Stimulated activated CD8-positive, alpha-beta memory T cell treated with anti-CD3 and anti-CD28 coated beads, Interleukin-15, amount 100 ng/mL, for 4 hours (primary cell): ENCODE measurements at places on chromosomes 3 and 15.

GRCh38 chr15:32007355-32007960 is 22.9 kb upstream of the CHRNA7 start:
- DNase-seq: no peak

- DNase-seq: no peak
Observed at GRCh38 chr3:10992943-10993728, 588 bp downstream of the SLC6A1 start.

GRCh38 chr3:174202116-174202515 is 657.0 kb upstream of the NAALADL2 start:
- DNase-seq: no peak

- DNase-seq: no peak
Observed at GRCh38 chr15:85649372-85649771, 145.4 kb downstream of the KLHL25 start.

DNA sequence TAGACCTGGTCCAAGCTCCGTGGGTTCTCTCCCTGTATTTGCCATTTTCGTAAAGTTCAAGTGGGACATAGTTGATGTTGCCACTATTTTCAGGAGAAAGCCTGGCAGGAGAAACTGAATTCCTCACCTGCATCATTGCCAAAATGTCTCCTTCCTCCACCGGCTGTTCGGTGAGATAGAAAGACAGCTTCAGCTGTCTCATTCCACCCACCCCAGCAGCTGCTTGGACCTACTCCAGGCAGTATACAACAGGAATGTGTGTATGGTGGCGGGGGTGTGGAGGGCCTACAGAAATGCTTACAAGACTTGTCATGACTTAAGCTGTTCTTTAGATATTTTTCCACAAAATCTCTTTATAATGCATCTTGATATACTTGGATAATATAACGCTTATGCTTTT is 132.7 kb upstream of the RAP2B start:
- DNase-seq: no peak

DNA sequence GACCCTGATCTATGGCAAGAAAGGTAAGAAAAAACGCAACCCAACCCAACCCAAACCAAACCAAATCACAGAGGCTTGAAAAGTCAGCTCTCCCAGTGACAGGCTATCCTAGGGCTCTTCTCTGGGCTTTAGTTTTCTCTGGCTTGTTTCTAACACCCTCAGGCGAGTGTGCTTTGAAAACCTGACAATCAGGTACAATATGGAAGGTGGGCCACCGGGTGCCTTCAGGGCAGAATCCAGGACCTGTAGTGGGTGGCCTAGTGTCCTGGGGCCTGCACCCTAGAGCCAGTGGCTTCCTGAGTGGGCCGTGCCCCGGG is 46.8 kb downstream of the BHLHE40 start:
- DNase-seq: no peak

GRCh38 chr15:83327041-83327440 is 42.6 kb upstream of the BNC1 start:
- no peak for DNase-seq

DNA sequence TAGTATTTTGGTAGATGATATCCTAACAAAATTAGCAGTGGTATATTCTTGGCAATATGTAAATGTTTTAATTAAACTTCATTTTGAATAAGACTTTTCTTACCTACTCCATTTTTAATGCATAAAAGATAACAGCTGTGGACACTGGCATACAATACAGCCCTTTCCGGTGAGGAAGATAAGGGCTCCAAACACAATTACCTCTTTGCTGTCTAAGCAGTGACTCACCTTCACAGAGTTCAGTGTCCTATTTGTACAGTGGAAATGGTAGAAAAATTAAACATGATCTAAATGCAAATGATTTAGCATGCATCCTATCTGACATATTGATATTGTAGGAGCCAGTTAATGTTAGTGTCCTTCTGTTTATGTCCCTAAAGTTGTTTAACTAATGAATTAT is 969.4 kb downstream of the PLOD2 start:
- no peak for DNase-seq

DNA sequence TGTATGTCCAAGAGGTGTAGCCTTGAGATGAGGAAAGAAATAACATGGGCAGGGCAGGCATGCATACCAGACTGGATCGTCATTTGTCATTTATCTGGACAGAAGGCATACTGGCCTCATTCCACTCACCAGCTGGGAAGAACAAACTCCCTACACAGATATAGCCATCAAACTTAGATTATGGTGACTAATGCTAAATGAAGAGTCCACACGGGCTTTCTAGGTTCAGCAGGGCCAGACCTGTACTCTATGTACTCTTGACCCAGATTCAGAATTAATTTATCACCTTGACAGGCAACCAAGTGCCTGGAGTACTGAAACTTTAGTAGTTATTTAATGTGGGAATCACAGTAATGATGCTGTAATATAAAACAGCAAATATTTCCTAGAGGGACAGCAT is 164.3 kb upstream of the IL12A start:
- DNase-seq: no peak

DNA sequence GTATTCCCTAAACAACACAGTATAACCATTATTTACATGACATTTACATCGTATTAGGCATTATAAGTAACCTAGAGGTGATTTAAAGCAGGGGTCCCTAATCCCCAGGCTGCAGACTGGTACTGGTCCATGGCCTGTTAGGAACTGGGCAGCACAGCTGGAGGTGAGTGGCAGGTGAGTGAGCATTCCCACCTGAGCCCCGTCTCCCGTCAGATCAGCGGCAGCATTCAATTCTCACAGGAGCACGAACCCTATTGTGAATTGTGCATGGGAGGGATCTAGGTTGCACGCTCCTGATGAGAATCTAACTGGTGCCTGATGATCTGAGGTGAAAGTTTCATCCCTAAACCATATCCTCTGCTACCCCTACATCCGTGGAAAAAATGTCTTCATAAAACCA is 138.2 kb downstream of the ATP10A start:
- no peak for DNase-seq

DNA sequence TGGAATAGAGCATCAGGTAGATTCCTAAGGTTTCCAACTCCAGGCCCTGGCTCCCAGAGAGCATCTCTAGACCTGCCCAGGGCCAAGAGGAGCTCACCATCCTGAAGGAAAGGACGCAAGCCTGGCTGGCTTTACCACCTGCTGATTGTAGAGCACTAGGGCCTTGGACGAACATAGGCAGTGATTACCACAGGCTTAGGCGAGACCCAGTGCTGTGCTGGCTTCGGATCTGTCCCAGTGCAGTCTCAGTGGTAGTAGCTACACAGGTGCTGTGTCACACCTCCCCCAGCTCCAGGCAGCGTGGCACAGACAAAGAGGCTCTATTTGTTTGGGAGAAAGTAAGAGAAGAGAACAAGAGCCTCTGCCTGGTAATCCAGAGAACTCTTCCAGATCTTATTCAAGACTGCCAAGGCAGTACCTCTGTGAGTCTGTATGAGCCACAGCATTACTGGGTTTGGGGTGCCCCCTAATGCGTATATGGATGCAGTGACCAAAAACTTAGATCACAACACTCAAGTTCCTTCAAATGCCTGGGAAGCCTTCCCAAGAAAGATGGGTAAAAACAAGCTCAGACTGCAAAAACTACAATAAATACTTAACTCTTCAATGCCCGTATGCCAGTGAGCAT is 25.4 kb downstream of the ISG20 start:
- DNase-seq: no peak

DNA sequence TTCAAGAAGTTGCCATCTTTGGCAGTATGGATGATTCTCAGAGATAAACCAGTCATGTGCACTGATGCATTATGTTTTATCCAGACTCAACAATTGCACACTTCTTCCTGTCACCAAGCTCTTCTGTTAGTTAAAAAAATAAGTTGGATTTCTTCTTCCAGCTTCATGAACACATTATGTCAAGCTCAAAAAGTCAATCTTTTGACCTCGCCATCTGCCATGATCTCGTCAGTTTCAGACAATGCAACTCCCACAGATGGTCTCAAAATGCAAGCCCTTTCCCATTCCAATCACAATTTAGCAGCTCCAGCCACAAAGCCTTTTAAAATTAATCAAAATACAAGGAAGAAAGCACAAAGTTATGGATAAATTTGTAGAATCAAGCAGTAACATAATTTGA is 42.8 kb downstream of the TFDP2 start:
- no peak for DNase-seq

DNA sequence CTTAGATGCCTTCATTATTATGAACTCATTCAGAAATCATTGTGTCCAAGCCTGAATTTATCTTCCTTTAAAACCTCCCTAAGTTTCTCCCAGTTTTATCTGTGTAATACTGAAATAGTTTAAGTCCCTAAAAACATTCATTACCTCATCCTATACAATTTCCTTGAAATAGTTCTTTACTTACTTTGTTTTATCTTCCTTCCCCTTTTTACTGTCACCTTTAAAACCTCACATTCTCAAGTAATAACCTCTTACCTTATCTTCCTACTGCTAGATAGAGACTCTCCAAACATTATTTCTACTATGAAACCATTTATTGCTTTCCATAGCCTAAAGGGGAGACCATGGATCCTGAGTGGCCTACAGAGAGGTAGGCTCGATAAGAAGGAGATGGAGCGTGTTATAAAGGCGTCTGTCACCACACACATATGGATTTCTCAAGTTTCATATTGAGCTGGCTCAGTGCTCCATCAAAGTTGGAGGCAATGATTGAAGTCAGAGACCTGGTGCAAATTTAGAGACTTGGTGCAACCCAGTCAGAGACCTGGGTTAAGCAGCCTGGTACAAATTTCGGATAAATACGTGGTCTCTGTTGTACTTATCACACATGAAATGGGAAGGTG is 140.4 kb downstream of the NFKBIZ start:
- DNase-seq: no peak

DNA sequence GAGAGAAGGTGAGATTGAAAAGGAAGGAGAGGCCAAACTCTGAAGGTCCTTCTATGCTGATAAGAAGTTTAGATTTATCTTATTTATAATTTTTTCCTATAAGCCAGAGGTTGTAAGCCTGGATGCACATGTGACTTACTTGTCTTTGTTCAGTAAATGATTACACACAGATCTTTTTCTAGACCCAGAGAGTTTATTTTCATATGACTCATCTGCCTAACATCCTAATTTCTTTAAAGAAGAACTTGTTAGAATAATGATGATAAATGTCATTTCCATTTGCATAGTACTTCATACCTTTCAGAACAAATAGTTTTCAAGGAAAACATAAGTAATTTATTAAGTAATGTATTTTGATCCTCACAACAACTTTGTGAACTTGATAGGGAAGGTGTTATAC is 434.8 kb upstream of the DPH6 start:
- no peak for DNase-seq

- DNase-seq: no peak
Observed at GRCh38 chr3:117722856-117723255, 1013.3 kb downstream of the TUSC7 start.

- no peak for DNase-seq
Observed at GRCh38 chr15:56523521-56523920, 58.6 kb upstream of the MNS1 start.

DNA sequence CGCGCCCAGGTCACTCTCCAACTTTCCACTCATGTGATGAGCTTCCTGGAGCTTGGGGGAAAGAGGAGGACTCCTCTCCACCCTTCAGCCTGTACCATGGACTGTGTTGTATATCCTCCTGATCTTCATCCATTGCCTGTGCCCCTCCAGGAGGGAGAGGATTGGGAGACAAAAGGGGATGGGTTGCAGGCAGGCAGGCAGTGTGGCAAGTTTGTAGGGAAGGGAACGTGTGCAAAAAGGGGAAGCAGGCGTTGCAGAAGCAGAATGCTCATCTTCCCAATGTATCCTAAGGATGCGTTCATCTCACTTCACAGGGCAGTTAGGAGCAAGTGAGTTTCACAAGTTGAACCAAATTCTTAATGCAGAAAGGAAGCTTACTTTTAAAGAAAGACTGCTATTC is 28.1 kb upstream of the GHSR start:
- no peak for DNase-seq

DNA sequence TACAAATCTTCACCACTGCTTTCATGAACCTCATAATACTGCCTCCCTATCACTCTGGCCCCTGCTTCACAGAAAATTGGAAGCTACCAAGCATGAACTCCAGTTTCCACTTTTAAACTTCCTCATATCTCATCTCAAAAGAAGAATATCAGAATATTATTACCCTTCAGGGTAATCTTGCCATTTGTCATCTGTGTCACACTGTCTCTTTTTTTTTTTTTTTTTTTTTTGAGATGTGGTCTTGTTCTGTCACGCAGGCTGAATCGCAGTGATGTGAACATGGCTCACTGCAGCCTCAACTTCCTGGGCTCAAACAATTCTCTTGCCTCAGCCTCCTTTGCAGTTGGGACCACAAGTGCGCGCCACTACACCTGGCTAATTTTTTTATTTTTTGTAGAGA is 80.4 kb upstream of the TCF12 start:
- DNase-seq: no peak

DNA sequence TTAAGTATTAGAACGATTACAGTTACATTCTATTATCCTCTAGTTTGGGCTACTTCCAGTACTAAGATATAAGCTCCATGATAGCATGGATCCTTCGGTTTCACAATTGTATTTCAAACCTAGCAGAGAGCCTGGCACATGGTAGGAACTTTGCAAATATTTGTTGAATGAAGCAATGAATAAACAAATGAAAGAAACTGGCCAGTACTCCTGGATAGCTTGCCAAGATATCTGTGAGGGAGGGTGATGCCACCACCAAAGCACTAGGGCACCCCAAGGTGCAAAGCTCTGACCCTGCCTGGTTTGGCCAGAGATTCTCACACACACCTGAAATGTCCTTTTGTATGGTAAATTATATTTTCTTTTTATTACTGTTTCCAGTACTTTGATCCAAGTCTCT is 44.3 kb upstream of the PLAAT1 start:
- no peak for DNase-seq

DNA sequence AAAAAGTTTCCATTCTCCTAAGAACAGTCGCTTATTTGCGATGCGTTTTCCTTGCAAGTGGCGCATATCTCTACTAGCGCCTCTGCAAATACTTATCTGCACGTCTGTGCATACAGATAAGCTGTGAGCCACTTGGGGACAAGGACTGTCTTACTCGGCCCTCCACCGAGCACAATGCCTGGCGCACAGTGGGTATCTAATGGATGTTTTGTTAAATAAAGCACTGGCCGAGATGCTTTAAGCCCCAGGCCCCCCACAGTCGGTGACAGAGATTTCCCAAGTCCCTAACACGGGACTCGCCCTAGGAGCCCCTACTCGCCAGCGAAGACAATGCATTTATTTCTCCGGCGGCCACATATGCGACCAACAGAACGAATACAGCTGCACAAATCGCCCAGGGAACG is 503 bp downstream of the HLTF start:
- DNase-seq: no peak

- no peak for DNase-seq
Observed at GRCh38 chr15:67305506-67305905, 50.9 kb downstream of the IQCH start.

DNA sequence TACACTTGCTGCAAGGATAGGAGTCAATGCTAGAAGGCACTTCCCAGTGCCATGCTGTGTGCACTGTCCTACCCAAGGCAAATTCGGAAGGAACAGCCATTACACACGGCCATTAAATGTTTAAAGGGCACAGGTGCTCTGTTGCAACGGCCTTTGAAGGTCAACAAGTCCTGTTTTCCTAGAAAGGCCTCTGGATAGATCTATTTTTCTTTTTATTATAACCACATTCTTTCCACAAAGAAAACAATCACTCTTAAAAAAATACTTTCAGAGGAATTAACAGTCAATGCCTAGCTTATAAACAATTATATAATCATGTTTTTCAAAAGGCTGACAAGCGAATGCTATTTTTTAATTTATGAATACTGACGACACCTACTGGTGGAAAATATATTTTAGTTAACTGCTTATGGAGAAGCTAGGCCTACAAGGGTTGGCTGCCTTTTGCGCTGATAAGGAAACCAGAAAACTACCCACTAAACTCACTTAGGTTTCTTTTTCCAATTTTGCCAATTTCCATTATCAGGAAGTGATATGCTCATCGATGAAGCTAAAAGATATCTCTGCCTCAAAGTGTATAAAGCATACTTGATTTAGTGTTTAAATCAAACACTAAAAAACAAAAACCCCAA is 2.4 kb downstream of the ARHGEF3 start:
- no peak for DNase-seq
